Right lobe of liver (tissue), 6 donors: ENCODE measurements at places on chromosomes 12 and 14. TPM values are rescaled to one million over a fixed set of nuclear protein-coding genes. Genes with fewer than 3 reads are reported as not detected.

The CPNE6 gene
- total RNA-seq, result 0.24 TPM

The VSIG10 gene
- total RNA-seq, result 31.2 TPM

The RNFT2 gene
- 1.8 TPM for total RNA-seq

The WNT1 gene
- total RNA-seq, result not detected

The CAPZA3 gene
- total RNA-seq, result not detected

The AKAP3 gene
- 1.8 TPM for total RNA-seq

- H3K27ac ChIP-seq, result no peak overlapping the region
- DNase-seq, result no peak
- H3K36me3 ChIP-seq, result peaks cover 15% of the 10 kb centered on the region
- H3K27me3 ChIP-seq, result no peaks in the 10 kb centered on the region
Observed at GRCh38 chr14:67060546-67060945, 128.7 kb upstream of the GARIN2 start.

DNA sequence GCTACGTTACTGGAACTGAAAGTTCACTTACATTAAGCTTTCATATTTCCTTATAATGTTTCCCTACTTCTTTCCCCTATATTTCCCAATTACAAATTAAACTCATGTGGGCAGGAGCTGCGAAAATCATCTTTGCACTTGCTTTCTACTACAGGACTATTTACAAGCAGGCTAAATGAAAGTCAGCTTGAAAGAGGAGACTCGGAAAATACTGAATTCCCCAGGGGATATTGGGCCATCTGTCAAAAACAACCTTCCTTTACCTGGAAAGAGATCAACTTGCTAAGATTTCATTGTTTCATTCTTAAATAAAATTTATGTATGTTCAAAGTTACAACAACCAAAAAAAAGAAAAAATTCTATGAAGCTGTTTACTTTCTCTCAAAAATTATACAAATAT is 92.8 kb upstream of the BBS10 start:
- no peak overlapping the region for H3K4me3 ChIP-seq
- DNase-seq, result no peak
- H3K27me3 ChIP-seq, result no peaks in the 10 kb centered on the region
- no peaks in the 10 kb centered on the region for H3K36me3 ChIP-seq

GRCh38 chr14:64764641-64765520 is 60.7 kb downstream of the PLEKHG3 start:
- H3K27me3 ChIP-seq, result no peaks in the 10 kb centered on the region
- H3K4me3 ChIP-seq, result peak overlapping the region; percentile 21
- H3K4me1 ChIP-seq, result no peaks in the 10 kb centered on the region
- DNase-seq, result peak; percentile 77

DNA sequence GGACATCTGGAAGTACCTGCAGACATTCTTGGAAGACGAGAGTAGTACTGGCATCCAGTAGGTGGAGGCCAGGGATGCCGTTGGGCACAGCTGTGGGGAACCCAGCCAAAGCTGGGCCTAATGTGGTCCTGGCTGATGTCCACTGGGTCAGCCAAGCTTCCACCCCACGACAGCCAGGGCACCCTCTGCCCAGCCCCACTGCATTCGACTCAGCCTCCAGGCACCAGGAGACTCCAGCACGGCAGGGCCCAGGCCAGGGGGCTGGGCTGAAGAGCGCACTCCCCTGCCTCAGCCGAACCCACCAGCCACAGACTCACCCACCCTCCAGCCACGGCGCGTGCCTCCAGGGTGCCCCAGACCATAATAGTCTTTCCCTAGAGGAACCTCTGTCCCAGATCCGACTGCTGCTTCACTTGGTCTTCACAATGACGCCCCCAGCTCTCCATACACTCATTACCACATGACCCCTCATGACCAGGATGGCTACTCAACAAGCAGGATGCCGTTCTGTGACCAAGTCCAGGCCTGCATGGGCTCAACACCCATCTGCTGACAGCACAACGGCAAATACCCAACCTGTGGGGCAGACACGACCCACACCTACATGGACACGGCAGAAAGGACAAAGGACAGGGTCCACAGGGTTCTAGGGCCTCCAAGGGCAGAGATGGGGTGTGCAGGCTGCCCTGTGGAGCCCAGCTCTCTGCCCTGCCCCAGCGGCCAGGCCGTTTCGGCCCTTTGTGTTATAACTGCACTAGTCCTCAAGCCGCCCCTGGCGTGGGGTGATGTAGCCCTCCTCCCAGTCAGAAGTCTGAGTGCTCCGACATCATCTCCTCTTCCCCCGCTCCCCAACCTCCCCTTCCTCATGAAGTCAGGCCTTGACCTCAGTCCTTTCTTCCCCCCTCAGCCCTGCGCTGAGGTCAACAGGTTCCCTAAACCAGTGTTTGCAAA is 22.8 kb downstream of the ITPK1 start:
- no peak overlapping the region for H3K27ac ChIP-seq
- H3K4me1 ChIP-seq, result no peaks in the 10 kb centered on the region
- H3K4me3 ChIP-seq, result no peak overlapping the region
- H3K36me3 ChIP-seq, result no peaks in the 10 kb centered on the region
- H3K27me3 ChIP-seq, result no peaks in the 10 kb centered on the region

DNA sequence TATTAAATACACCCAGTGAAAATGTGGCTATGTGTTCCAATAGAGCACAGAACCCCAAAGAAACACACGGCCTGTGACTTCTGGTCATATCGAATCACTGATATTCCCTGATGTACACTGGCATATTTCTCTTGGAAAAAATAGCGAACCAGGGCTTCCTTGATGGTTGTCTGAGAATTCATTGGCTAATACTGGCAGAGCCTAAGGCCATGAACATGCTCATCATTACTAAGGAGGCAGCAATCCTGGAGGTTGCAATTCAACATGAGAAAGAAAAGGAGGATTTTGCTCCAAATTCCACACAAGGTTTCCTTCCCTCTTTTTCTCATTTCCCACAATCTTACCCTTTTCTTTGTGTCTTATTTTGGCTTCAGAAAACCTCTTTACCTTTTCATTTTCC is 212.9 kb upstream of the HMGA2 start:
- DNase-seq, result no peak
- H3K27ac ChIP-seq, result no peak overlapping the region
- H3K27me3 ChIP-seq, result no peaks in the 10 kb centered on the region
- H3K4me1 ChIP-seq, result no peaks in the 10 kb centered on the region
- H3K36me3 ChIP-seq, result no peaks in the 10 kb centered on the region
- no peak overlapping the region for H3K4me3 ChIP-seq

GRCh38 chr12:19239616-19240234 is 110.2 kb downstream of the PLEKHA5 start:
- H3K4me1 ChIP-seq, result peaks cover 31% of the 10 kb centered on the region
- no peak overlapping the region for H3K4me3 ChIP-seq
- no peaks in the 10 kb centered on the region for H3K27me3 ChIP-seq

- H3K27me3 ChIP-seq, result peaks cover 12% of the 10 kb centered on the region
- H3K36me3 ChIP-seq, result no peaks in the 10 kb centered on the region
- H3K27ac ChIP-seq, result no peak overlapping the region
- DNase-seq, result no peak
- H3K4me1 ChIP-seq, result no peaks in the 10 kb centered on the region
Observed at GRCh38 chr14:88324491-88324890, 1.4 kb upstream of the KCNK10 start.

DNA sequence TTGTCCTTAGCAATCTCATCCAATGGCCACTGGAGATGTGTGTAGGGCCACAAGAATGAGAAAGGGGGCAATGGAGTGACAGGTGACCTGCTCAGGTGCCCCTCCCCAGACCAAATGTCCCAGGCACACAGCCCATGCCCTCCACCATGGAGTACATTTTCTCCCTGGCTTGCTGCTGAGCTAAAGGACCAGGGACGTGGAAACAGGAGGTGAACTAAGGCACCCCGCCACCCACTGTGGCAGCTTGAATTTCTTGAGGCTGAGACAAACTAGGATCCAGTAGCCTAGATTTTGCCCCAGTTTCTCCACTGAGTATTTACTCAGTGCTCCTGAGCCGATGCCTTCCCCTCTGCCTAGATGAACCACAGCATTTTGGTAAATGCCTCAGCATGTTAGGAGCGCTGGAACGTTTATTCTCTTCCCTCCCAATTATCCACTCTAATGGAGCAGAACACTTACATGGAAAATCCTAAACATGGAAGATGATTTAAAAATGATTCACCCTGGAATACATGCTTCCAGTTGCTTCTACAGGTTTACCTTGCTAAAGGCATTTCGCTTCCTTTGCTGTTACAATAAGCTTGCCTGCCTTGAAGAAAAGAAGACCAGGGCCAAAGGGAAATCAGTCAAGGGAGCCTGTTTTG is 198.0 kb downstream of the ZFP36L1 start:
- DNase-seq, result no peak
- H3K4me3 ChIP-seq, result no peak overlapping the region
- no peak overlapping the region for H3K27ac ChIP-seq
- H3K4me1 ChIP-seq, result no peaks in the 10 kb centered on the region

GRCh38 chr12:129001826-129002225 is 148.5 kb downstream of the GLT1D1 start:
- no peak overlapping the region for H3K27ac ChIP-seq
- DNase-seq, result no peak
- H3K4me1 ChIP-seq, result no peaks in the 10 kb centered on the region
- H3K27me3 ChIP-seq, result no peaks in the 10 kb centered on the region

DNA sequence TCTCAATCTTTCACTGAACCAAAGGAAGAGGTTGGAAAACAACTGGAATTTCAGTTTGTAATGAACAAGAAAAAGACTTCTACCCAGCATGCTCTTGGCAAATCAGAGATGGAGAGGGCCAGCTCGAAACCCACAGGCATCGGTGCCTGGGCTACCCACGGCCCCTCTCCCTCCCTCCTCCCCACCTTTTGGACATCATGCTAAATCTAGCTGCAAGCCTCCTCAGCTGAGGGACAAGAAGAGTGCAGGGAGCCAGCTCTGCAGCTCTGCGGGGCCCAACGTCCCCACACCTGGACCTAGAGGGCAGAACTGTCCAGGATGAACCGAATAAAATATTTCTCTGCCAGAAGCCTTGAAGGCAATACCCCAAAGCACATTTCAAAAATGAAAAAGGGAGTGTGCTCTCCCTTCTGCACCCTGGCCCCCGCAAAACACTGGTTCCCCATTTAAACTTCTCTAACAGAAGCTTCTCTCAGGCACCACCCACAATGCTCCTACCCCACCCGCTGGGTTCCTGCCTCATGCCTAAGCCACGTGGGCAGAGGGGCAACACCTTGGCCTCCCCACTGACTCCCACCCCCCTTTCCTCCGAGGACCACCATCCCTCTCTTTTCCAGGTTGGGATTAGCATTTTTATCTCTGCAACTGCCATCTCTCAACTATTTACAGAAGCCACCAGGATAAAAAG is 8.2 kb downstream of the CAMKK2 start:
- no peaks in the 10 kb centered on the region for H3K27me3 ChIP-seq
- H3K27ac ChIP-seq, result no peak overlapping the region
- H3K36me3 ChIP-seq, result no peaks in the 10 kb centered on the region
- no peaks in the 10 kb centered on the region for H3K4me1 ChIP-seq

DNA sequence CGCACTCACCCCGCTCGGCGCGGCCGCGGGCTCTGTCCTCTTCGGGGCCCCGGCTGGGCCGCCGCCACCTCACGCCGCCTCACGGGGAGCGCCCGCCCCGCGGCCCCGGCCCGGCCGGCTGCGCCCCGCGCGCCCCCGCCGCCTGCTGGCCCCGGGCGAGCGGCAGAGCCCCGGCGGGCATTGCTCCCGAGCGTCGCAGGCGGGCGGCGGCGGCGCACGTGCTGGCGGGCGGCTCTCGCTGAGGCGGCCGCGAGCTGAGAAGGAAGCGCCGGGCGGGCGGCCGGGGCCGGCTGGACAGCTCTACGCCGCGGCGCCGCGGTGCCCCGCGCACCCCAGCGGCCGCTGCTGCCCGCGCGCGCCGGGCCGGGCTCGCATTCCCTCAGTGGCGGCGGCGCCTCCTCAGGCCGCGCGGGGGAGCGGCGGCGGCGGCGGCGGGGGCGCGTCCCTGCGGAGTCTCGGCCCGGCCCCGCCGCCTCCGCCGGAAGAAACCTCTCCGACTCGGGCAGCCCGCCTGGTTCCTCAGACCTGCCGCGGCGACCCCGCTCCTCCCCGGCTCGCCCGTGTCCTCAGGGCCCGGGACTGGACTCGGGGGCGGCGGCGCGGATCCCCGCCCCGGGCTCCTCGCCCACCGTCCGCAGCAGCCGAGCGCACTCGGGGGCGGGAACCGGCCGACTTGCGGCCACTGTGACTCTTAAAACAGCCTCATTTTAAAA is at the start of gene PITPNM2:
TSS of gene PITPNM2 (minus strand) at position 347 of the 713 bp plus-strand sequence. CDS start 116,500 bp downstream, outside the sequence.
- peaks cover 38% of the 10 kb centered on the region for H3K4me1 ChIP-seq
- no peaks in the 10 kb centered on the region for H3K27me3 ChIP-seq
- peak within 1 kb of the TSS; percentile 85 for H3K4me3 ChIP-seq
- no peaks in the 10 kb centered on the region for H3K36me3 ChIP-seq

- no peak overlapping the region for H3K27ac ChIP-seq
- no peaks in the 10 kb centered on the region for H3K27me3 ChIP-seq
- no peaks in the 10 kb centered on the region for H3K4me1 ChIP-seq
- H3K4me3 ChIP-seq, result no peak overlapping the region
- H3K36me3 ChIP-seq, result no peaks in the 10 kb centered on the region
Observed at GRCh38 chr12:91769736-91770135, 375.9 kb downstream of the BTG1 start.

GRCh38 chr14:88166616-88167015 is 156.5 kb downstream of the KCNK10 start:
- no peaks in the 10 kb centered on the region for H3K4me1 ChIP-seq
- no peaks in the 10 kb centered on the region for H3K36me3 ChIP-seq
- no peak for DNase-seq
- H3K27me3 ChIP-seq, result no peaks in the 10 kb centered on the region

DNA sequence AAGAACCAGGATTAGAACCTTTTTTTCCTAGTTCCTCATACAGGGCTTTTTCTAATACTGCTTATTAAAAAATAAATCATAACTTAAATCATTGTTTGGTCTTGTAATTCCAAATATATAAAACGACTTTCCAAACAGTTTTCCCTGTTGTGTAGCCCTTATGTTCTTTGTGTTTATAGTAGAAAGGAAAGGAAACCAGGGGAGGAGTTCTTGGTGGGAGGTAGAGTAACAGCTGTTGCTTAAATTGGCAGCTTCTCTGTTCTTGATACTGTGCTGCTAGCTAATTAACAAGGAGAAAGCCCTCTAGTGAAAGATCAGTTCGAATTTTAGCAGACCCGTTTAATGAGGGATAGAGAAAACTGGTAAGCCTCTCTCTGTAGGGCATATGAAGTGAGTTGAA is 15.0 kb downstream of the SRP54 start:
- no peak for DNase-seq
- peaks cover 3% of the 10 kb centered on the region for H3K36me3 ChIP-seq
- H3K4me1 ChIP-seq, result no peaks in the 10 kb centered on the region

DNA sequence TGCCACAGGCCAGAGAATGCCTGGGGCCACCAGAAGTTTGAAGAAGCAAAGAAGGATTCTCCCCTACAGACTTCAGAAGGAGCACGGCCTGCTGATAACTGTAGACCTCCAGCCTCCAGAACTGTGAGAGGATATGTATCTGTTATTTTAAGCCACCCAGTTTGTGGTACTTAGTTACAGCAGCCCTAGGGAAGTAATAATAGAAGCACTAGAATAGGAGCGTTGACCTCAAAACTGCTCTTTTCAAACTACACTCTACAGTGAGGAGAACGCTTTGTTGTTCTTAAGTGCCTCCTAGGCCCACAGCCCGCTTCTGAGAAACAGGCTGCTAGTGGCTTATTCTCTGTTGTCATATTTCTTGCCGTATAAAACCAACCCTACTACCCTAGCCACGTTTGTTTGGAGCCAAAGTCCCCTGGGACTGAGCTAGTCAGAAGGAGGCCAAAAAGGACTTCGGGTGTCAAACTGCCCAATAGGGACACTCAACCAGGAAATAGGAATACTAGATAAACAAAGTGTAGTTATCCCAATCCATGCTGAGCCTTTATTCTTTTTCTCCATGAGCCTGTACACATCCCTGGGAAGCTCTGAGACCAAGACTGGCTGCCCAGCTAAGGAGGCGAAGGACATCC is 38.5 kb upstream of the FRS2 start:
- H3K27ac ChIP-seq, result no peak overlapping the region
- DNase-seq, result no peak
- no peaks in the 10 kb centered on the region for H3K4me1 ChIP-seq
- H3K4me3 ChIP-seq, result no peak overlapping the region
- no peaks in the 10 kb centered on the region for H3K36me3 ChIP-seq

- DNase-seq, result no peak
- no peak overlapping the region for H3K4me3 ChIP-seq
- no peaks in the 10 kb centered on the region for H3K36me3 ChIP-seq
Observed at GRCh38 chr14:59395672-59396071, 69.5 kb downstream of the GPR135 start.
